RKO (cell line): ENCODE measurements at places on chromosomes 2 and 18.

- no peak for DNase-seq
Measured at GRCh38 chr2:178043266-178043665, 29.3 kb downstream of the PDE11A start.

DNA sequence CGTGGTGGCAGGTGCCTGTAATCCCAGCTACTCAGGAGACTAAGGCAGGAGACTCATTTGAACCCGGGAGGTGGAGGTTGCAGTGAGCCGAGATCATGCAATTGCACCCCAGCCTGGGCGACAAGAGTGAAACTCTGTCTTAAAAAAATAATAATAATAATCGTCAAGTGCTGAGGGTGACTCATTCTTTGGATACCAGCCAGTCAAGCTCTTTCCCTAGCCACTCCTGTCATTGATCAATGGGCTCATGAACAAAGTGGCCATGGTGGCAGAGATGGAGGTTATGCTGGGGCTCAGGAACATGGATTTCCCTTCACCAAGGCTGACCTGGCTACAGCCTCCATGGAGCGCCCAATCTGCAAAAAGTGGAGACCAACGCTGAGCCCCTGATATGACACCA, 94.5 kb upstream of the HAAO start:
- DNase-seq = no peak

DNA sequence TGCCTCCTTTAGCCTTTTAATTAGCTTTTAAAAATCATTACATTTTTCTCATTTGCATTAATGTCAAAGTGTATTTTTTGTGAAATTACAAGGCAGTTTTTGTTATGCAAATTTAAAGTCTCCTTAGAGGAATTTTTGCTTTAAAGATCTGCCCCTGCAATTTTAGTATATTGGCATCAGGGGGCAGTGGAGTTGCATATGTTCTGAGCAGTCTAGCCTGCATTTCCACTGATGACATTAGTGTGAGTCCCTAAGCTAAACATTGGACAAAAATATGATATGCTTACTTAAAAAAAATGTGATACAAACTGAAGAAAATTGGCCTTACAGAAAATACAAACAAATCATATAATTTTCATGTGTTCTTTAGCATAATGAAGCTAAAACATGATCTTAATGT, 426.5 kb downstream of the SLC4A3 start:
- peak; percentile 32 for DNase-seq

DNA sequence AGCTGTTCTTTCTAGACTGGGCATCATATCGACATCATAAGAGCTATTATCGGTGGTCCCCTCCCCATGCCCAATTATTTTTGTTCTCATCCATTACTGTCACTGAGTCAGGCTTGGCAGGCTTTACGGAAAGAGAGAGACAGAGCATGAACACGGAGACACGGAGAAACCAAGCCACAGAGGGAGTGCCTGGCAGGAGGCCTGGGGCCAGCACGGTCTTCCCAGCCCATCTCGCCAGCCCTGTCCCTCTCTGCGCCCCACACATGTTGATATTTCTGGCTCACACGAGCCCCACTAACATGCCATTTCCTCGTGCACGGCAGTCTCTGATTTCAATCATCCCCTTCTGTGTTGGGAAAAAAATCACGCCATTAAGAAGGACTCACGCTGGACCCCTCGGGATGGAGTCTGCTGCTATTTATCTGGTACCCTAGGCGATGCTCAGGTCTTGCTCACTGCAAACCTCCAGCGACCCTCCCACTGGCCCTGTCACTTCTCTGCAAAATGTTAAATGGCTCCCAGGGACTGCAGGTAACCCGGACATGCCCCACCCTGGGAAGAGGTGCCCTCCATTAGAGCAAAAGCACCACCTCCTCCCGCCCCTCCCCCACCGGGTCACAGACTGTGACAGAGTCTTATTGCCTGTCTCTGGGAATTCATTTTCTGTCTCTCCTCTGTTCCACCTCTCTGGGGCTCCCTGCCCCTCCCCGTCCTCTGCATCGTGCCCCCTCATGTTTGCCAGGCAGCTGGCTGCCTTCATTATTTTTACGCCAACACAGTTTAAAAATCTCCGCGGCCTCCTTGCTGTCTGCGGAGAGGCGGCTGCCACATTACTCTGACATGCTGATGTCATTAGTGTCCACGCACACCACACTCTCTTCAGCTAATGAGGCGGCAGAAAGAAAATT, 40.1 kb upstream of the GBX2 start:
- no peak for DNase-seq

GRCh38 chr18:68532328-68532885, 182.5 kb downstream of the TMX3 start:
- DNase-seq = no peak

DNA sequence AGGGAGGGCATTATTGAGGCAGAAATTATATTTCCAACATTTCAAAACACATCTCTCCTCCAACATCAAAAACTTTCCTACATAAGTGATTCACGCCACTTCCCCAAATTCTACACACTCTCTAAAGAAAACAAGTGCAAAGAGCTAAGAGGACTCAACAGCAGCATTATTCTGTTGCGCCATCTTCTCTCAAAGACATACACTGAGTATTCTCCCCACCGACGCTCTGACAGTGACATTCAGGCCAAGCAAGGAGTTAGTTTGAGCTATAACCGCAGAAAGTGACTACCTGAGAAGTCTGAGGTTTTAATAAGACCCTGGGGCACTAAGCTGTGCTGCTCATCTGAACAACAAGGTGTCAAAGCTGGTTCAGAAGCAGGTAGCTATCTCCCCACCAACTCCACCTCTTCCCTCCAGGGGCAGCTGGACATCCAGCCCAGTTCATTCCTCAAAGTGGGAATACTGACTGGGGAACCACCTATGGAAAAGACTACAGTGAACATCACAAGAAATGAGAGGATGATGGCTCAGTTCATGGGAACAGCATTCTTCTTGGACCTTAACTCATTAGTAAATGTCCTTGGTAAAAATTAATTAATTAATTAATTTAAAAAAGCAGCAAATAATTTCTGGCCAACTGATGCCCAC, 309.5 kb upstream of the CCDC68 start:
- DNase-seq = no peak

- no peak for DNase-seq
Measured at GRCh38 chr2:225097035-225097434, 54.8 kb upstream of the DOCK10 start.

DNA sequence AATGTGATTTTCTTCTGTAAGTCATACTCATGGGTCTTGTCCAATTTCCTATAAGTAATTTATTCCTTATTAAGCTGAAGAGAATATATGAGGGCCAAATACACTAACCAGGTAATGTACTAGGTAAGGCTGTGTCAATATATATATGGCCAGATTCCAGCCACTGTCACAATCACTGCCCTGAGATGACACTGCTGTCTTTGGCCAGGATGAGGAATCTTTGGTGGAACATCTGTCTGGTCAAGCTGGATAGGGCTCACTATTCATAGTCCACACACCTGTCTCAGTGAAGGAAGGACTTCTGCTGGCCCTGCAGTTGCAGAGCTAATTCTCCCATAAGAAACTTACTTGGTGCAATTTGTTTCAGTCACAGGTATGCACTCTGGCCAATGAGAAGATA, 11.3 kb downstream of the MSTN start:
- DNase-seq = no peak

DNA sequence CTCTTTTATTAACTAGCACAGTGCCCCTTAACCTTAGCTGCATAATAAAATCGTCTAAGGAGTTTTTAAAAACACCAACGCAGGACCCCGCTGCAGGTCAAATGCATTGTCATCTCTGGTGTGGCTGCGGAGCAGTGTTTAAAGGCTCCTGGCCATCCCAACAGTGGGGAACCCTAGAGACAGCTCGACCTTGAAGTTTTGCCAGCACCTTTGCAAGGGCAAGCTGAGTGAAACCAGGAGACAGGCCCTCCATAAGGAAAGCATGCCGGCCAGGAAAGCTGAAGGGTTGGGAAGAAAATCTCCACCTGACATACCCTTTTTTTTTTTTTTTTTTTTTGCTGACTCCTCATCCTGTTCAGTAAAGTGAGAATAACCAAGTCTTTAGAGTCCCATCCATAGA, 349.0 kb downstream of the CMPK2 start:
- no peak for DNase-seq
